ENCODE measurements at places on chromosomes 5 and 9.

GRCh38 chr5:55934115-55934613, 60.6 kb downstream of the IL6ST start:
- DNase-seq: no peak

DNA sequence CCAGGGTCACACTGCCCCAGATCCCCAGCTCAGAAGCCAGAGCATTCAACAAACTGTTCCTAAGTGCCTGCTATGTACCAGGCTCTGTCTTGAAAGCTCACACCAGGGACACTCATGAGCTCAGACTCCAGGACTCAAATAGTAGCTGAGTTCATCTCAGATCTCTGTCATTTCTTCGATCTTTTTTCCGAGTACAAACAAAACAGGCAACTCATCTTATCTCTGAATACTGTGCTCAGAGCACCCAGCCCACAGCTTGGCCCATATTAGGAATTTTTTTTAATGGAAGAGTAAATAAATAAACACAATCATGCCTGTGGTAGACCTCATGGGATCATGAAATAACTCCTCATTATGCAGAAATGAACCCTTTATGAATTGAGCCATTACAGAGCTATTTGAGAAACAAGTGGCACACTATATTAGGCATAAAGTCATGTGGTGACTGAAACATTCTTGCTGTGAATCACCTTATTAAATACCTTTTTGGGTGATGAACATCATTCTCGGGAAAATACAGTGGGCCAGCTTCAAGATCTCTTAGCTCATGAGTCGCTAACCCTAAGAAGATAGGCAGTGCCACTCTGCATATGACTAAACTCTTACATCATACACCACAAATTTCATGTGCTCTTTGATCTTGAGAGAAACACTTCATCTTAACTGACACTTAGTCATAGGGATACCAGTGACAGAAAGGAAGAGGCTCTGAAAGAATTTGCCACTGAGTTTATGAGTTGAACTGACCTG, 9.9 kb downstream of the SH3RF2 start:
- DNase-seq: no peak

DNA sequence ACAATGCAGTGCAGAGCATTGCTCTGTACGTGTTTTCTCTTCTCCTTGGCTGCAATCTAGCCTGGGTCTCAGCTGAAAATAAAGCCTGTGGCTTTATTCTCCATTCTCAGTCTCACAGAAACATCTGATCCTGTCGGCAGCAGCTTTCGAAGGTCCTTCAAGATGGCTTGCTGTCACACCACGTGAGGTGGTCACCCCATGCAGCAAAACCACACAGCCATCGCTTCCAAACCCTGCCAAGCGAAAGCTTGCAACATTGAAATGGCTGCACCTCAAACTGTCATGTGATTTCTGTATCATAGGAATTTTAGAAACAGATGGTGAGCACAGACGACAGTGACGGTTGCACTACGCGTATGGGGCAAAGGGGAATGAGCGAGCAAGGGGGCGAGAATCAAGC, 98.5 kb upstream of the SMARCA2 start:
- no peak for DNase-seq

GRCh38 chr9:131618071-131618479, 72.8 kb downstream of the PRRT1B start:
- no peak for DNase-seq

GRCh38 chr5:178288401-178289368, 56.1 kb upstream of the PHYKPL start:
- DNase-seq: no peak

DNA sequence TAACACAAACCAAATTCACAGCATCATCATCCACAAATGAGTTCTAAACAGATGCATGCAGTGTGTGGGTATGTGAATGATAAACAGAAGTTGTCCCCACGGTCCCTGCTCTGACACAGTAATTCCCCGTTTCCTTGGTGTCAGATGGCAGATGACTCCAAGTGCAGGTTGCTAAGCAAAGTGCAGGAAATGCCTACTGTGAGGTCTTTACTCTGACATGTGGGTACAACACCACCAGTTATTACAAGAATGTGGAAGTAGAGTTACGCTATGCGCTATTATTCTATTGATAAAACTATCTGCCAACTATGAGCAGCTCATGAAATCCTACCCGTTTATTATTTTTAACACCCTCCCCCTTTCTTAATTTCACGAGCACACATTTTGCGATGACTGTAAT, 448.9 kb downstream of the BNC2 start:
- no peak for DNase-seq
